Endodermal cell (in vitro differentiated cells): ENCODE measurements at places on chromosomes 5 and 9.

DNA sequence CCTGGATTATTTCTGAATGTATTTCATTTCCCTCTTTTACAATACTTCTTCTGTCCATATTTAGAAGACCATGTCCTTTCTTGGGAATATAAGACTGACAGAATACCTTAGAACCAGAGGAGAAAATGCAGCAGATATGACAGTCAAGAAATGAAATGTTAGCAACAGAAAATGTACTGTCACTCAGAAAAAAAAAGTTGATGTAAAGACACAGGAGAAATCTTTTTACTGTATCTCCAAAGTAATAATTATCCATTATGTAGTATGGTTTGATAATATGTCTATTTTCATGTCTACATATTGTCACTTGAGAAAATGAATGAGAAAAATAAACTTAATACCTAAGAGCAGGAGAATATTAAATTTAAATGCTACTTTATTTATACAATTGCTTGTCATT, 652.1 kb downstream of the GABRG2 start:
- H3K4me3 ChIP-seq, result no peak overlapping the region
- H3K4me1 ChIP-seq, result no peaks in the 10 kb centered on the region
- DNase-seq, result no peak
- no peaks in the 10 kb centered on the region for H3K27me3 ChIP-seq
- no peak overlapping the region for H3K27ac ChIP-seq
- no peaks in the 10 kb centered on the region for H3K36me3 ChIP-seq

- H3K27me3 ChIP-seq, result no peaks in the 10 kb centered on the region
- H3K27ac ChIP-seq, result no peak overlapping the region
- peaks cover 6% of the 10 kb centered on the region for H3K4me1 ChIP-seq
- peaks cover 22% of the 10 kb centered on the region for H3K36me3 ChIP-seq
These were observed 87.4 kb downstream of the KIAA1958 start for GRCh38 chr9:112574008-112574407.

- H3K27me3 ChIP-seq, result no peaks in the 10 kb centered on the region
- H3K4me3 ChIP-seq, result no peak overlapping the region
- H3K4me1 ChIP-seq, result no peaks in the 10 kb centered on the region
- DNase-seq, result peak; percentile 57
- H3K27ac ChIP-seq, result no peak overlapping the region
These were observed 103.4 kb upstream of the GNA14 start for GRCh38 chr9:77751341-77752091.

DNA sequence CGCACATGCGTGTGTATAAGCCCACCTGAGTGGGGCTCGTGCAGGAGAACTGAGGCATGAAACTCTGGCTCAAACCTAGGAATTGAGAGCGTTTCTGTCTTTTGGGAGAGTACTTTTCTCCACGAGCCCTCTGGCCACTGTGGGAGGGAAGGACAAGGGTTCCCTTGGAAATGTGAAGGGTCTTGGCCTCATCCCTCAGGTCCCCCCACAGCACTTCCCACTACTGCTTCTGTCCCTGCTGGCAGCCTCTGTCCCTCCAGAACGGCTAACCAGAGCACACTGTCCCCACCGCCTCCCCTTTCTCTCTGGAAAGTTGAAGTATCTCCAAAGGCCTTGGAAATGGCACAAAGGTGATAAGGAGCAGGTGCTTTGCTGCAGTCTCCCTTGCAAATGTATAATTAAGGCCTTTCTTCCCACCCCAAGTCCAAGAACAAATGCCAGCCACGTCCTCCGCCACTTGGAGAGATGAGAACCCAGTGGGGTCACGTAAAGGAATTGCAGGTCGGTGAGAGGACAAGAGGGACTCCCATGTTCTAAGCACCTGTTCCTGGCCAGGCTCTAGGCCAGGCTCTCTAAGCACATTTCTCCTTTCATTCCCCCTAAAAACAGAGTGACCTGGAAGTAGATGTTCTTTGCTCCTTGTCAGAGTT, 107.9 kb upstream of the LMX1B start:
- H3K27me3 ChIP-seq, result no peaks in the 10 kb centered on the region
- H3K27ac ChIP-seq, result no peak overlapping the region
- peaks cover 6% of the 10 kb centered on the region for H3K4me1 ChIP-seq
- H3K4me3 ChIP-seq, result no peak overlapping the region
